Retina (tissue), 1 donor: ENCODE measurements at places on chromosomes 2 and 18.

DNA sequence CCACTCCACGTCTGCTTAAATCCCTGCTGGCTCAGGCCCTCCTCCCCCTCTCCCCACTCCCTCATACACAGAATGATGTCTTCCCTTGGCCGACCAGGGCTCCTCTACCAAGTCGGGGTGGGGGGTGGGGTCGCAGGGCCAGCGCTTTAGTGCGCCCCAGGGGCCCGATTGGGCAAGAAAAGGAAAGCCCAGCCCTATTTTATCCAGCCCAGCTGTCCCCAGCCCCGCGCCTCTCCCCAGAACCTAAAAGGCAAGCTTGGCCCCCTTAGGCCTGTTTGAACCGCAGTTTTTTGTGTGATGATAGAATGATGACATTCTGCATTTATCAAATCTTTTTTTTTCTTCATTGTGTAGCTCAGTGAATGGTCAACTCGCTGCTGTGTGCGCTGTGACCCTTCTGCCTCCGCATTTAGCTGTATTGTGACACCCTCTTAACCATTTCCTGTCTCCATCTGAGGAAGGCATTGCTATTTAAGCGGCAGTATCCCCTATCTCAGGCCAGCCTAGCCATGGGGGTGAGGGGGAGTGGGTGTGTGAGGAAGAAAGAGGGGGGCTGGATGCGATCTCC lies 231.4 kb downstream of the HAUS1 start:
- peak; percentile 86 for DNase-seq

- DNase-seq: no peak
Measured at GRCh38 chr2:33072614-33073013, 125.9 kb downstream of the LTBP1 start.

DNA sequence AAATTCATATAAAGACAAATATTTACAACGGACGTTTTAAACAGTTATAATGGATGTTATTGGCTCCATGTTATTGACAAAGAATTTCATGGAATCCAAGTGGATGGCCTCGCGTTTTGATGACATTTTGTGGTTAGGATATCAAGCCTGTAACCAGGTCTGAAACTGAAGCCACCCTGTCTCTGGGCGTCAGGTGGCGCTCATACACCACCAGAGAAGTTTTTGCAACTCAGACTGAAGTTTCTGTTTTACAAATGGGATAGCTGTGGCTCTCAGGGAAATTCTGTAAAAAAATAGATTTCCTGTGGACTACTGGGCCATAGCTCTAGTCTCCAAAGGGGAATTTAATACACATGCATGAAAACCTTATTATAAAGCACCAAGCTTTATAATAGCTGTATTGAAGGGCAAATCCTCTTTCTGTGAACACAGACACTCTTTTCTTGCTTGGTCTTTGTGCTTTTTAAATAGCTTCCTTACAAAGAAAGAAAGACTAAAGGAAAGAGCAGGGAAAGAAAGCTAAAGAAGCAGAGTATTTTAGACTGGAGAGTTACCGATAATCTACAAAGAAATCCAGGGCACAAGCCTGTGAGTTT lies 86.7 kb downstream of the C18orf54 start:
- DNase-seq: peak; percentile 53

DNA sequence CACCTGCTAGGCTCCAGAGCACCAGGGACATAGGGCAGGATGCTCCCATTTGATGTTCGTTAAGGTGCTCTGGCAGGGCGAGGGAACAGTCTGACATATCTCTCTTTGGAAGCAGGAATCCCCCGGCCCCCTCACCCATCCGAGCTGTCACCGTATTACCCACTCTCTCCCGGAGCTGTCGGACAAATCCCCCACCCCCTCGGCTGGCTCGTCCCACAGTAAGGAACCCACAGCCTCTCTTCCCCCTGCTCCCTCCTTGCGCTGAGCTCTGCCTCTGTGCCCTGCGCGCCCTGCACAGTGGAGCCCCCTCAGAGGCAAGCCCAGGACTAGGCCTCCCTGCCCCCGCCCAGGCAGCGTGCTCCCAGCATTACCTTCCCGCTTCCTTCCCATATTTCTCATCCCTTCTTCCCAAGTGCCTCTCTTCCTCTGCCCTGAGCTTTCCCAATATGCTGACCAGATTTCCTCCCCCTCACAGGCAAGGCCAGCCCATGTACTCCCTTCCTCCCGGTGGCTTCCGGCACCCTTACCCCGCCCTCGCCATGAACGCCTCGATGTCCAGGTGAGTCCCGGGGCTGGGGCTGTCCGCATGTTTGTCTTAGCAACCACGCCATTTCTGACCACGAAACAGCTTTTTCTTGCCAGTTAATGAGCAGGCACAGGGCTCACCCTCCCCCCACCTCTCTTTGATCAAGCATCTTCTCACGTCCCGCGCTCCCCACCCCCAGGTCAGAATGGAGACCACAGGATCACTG lies 23.8 kb downstream of the TGOLN2 start:
- DNase-seq: no peak

DNA sequence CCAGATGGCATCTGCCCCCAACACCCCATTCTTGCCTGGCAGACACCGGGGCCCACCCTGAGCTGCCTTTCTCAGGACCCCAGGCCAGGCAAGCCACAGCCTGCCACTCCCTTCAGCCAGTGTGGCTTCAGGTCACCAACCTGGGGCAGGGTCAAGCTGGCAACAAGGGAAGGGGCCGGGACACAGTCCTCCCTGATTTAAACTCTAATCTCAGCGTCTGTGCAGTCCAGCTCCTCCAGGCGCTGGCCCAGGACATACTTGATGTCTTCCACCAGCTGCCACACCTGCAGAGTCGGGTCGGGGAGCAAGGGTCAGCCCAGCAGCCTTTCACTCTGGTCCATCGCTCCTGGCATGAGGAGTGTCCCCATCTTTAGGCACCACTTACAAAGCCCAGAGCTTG lies 29.0 kb upstream of the ALPP start:
- DNase-seq: no peak

GRCh38 chr2:149169656-149170055 lies 131.2 kb downstream of the LYPD6B start:
- no peak for DNase-seq

- DNase-seq: no peak
Measured at GRCh38 chr18:40907842-40908241, 1047.2 kb upstream of the PIK3C3 start.

DNA sequence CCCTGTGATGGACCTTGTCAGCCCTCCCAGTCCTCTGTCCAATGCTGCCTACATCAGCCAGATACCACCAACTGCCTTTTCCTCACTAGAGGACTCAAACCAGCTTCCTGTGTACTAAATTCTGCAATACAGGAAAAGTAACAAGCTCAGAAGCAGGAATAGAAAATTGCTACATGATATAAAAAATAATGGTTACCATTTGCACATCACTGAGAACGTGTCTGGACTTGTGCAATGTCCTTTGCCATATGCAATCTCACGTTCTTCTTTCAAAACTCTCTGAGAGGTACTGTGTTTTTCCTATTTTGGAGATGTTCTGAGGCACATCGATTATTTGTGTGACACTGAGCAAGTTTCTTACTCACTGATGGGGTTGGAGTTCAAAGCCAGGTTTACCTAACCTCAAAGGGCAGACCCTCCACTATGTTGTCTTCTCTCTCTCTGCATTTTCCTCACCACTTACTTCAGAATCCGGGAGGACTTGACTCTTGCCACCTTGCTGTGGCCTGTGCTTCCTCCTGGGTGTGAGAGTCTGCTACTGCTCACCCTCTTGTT lies 12.1 kb downstream of the UPP2 start:
- DNase-seq: no peak

DNA sequence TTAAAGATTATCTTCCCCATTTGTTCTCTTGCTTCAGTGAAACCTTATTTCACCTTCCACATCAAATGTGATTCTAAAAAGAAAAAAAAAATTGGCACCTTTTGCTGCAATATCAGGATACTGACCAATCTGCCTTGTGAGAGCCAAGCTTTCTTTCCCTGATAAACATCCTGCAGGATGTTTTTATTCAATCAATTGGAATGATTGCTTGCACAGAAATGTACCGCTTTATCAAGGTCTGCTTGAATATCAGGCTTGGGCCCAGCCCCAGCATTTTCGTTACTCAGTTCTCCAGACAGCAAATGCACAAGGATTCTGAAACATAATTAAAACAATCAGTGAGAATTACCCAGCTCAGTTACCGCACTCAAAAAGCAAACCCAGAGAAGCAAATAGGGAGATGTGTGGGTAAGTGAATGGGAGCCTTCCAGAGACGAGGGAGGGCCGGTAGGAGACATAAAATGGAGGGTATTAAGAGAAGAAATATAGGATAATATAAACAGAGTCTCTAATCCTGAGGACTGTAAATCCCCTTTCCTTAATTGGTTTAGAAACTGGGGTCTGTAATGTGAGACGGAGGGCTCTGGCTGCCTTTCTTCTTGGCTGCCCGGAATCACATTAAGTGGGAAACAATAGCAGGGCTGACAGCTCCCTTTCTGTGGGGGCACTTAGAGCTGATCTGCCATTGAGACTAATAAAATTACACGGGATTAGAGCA lies 291.8 kb downstream of the ICOS start:
- peak; percentile 74 for DNase-seq

GRCh38 chr18:48940854-48941611 lies 9.7 kb downstream of the SMAD7 start:
- no peak for DNase-seq

GRCh38 chr2:83633423-83633822 lies 825.7 kb downstream of the SUCLG1 start:
- no peak for DNase-seq

GRCh38 chr2:219918254-219918653 lies 290.8 kb downstream of the SLC4A3 start:
- no peak for DNase-seq

DNA sequence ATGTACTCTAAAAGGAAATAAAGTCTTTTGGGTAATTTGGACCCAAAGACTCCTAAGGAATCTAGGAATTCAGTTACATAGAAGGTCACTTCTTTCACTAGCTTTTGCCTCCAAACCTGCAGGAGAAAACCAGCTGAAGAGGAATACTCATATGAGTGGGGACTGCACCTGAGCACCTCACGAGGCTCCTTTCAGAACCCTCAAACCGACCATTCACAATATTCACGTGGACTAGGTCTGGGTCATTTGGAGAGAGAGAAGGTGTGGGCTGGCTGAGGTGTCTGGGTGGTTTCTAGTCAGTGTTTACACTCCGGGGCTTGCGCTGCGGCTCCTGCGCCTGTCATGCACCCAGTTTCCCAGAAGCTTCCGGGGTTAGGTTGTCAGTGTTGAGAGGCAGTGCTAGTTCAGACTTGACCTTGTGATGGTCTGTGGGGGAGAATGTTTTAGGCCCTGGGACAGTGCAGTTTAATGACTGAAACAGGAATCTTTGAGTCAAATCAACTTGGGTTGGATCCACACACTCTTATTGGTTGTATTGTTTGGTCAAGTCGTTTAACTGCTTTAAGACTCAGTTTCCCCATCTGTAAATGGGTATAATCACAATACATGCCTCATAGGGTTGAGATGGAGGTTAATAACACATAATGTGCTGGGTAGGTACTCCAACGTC lies 78.4 kb downstream of the LIMS1 start:
- no peak for DNase-seq

GRCh38 chr2:219059725-219060682 lies 717 bp downstream of the IHH start:
- DNase-seq: peak; percentile 57

- DNase-seq: no peak
Measured at GRCh38 chr2:9256147-9256546, 49.5 kb downstream of the ASAP2 start.

GRCh38 chr2:105590780-105591660 lies 153.7 kb upstream of the NCK2 start:
- DNase-seq: no peak

DNA sequence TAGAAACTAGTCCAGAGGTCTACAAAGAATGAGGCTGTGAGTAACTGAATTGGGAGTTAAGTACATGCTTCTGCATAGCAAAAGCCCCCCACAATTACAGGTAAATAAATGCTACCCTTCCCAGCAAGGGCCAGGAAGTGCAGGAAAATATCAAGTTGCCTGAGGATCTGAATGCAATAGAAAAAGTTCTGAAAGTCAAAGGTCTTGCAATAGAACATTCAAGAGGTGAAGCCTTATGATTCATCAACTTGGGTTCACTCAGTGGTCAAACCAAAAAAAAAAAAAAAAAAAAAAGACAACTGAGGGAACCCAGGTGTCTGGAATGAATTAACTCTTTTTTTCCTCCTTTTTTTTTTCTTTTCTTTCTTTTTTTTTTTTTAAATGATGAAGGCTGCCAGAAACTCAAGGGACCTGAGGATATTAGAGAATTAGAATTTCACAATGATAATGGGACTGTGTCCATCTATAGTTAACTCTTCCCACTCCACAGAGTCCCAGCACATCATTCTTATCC lies 42.9 kb upstream of the RFX8 start:
- DNase-seq: no peak

- no peak for DNase-seq
Measured at GRCh38 chr18:52700816-52701215, 360.8 kb downstream of the DCC start.

- DNase-seq: no peak
Measured at GRCh38 chr18:56202678-56203077, 435.7 kb downstream of the TXNL1 start.

- DNase-seq: no peak
Measured at GRCh38 chr2:107430006-107430405, 396.7 kb upstream of the RGPD4 start.

- no peak for DNase-seq
Measured at GRCh38 chr2:157911246-157911645, 35.1 kb upstream of the ACVR1 start.

DNA sequence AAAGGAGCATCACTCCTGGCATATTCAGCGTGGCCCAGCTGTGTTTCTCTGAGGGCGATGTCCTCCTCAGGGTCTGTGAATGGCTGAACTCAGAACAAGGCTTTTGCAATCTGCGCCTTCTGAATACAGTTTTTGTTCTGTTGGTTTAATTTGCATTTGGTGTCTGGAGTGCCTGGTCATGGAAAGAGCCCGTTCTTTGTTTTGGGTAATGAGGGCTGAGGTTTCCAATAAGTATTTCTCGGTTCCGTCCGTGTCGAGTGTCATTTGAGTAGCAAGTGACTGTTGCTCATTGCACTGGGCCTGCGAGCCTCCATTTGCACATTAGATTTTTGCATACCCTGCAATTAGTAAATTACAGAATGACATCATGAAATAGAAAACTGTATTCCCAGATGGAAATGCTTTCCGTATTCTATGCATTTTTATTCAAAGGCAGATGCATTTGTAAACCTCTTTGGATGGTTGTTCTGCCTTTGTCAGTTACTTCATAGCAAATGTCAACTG lies 57.3 kb downstream of the NEDD4L start:
- DNase-seq: no peak

- DNase-seq: no peak
Measured at GRCh38 chr18:36532815-36533214, 235.3 kb downstream of the FHOD3 start.

DNA sequence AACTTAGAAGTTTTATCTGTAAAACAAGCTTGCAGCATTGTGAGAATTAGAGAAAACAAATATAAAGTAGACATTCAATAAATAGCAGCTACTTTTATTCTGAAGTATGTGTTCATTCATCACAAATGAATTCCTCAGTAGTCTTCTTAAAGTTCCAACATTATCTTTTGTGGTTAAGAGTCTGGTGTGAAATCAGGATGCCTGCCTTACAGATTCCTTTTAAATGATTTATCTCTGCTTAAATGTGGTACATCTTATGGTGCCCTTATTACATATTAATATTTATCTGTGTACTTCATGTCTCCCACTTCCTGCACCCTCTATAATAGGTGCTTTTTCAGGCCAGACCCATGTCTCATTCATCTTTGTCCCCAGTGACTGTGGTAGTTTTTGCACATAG lies 595.0 kb downstream of the STK39 start:
- DNase-seq: no peak

- DNase-seq: no peak
Measured at GRCh38 chr2:203949228-203949627, 12.7 kb downstream of the ICOS start.
